CD8-positive, alpha-beta T cell (primary cell): ENCODE measurements at places on chromosomes 16 and 17. TPM values are rescaled to one million over a fixed set of nuclear protein-coding genes. Genes with fewer than 3 reads are reported as not detected.

CCL1 gene
- total RNA-seq: not detected

TPSB2 gene
- not detected for total RNA-seq

KRTAP9-8 gene
- total RNA-seq: not detected

P4HB gene
- total RNA-seq: 288 TPM

FAM83G gene
- total RNA-seq: 4.1 TPM

TNFRSF13B gene
- not detected for total RNA-seq

RCVRN gene
- total RNA-seq: not detected

TMEM114 gene
- not detected for total RNA-seq

SPNS2 gene
- 0.64 TPM for total RNA-seq

NOL3 gene
- 0.36 TPM for total RNA-seq

ASPA gene
- total RNA-seq: not detected

KCNJ18 gene
- not detected for total RNA-seq

TBC1D16 gene
- 2.5 TPM for total RNA-seq

AKAP10 gene
- total RNA-seq: 29.6 TPM

KRTAP4-9 gene
- total RNA-seq: not detected

IGF2BP1 gene
- not detected for total RNA-seq

HOXB4 gene
- 0.57 TPM for total RNA-seq

ALOX15B gene
- total RNA-seq: not detected

TEKT3 gene
- not detected for total RNA-seq

SLC52A1 gene
- not detected for total RNA-seq

ZFP3 gene
- total RNA-seq: 2.7 TPM

DVL2 gene
- total RNA-seq: 46.9 TPM
